ENCODE measurements at places on chromosomes 1 and 21.

DNA sequence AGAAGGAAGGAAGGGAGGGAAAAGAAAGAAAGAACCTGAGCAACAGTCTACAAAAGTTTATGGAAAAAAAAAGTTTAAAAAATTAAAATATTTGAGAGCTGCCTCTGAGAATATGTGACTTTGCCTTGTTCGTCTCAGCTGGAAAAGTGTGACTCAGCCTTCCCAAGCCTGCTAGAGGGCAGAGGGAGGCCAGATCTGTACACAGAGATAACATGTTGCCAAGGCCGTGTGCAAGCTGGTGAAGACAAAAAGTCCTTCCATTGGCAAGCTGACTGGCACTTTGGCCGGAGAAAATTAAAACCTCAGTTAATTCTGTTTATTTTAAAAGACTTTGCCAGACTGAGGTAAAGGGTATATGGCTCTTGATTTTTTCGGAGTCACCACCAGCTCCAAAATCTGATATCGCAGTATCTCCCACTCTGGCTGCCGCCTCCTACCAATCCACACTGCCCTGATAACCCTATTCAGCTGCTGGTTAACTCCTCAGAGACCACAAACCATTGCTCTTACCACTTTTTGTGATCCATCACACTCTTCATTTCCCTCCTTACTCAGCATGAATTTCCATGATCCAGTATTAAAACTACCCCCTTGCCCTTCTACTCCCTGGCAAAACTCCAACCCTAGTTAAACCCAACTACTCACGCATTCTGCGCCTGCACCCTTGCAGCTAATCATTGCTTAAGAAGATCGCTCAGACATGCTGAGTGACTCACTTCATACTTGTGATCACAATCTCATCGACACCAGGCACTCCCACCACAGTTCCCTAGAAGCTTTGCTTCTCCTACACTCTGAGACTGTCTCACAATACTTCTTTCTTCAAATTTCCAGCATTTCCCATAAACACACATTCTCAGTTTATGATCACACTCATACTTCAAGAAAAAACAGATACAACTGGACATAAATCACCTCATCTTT, 5.7 kb upstream of the PPP1R15B start:
- DNase-seq = peak; percentile 96

DNA sequence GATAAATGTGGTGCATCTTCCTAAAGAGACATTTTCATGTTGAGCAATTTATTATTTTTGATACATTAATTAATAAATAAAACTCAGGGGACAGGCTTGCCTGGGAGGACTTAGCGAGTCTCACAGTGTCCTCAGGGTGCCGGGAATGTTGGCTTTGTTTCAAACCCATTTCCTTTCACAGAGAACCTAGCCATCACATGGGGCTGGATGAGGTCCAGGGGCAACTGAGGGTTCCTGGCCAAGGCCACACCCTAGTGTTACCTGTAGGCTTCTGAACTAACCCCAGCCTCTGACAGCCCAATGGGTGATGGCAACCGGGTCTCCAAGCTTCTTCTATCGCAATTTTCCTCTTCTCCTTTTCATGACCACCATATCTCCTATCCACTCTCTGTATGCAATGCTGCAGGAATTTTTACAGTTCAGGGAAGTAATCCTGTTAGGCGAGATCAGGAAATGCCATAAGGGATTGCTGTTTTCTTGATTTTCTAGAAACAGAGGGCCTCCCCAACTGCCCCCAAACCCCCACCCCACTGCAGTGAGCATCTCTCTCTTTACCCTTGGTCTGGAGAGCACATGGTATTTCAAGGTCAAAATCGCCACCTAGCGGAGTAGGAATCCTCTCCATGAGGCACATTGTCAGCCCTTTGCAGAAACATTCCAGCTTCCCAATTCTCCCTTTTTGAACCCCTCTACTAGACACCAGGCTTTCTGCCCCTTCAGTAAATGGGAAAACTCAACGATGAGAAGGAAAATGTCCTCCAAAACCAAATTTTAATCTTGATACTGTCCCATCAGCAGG, 22.1 kb upstream of the SMYD3 start:
- no peak for DNase-seq

- DNase-seq = no peak
These were observed 90.8 kb upstream of the TNFSF4 start for GRCh38 chr1:173297798-173298391.

DNA sequence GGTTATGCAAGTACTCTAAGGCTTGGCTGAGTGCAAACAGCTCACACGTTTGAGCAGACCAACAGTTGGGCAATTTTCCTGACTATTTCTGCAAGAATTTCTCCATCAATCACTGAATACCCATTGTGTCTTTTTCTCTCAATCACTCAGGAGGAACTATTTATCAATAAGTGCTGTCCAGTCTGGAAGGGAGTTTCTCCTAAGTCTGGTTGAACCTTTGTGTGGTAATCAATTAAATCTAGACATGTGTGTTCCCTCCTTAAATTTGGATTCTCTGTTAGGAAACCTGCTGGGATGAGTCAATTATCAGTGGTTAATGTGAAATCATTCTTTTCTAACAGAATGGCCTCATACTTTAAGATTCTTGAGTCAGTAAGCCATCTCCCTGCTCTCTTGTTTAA, 6.8 kb upstream of the AADACL3 start:
- peak; percentile 53 for DNase-seq

DNA sequence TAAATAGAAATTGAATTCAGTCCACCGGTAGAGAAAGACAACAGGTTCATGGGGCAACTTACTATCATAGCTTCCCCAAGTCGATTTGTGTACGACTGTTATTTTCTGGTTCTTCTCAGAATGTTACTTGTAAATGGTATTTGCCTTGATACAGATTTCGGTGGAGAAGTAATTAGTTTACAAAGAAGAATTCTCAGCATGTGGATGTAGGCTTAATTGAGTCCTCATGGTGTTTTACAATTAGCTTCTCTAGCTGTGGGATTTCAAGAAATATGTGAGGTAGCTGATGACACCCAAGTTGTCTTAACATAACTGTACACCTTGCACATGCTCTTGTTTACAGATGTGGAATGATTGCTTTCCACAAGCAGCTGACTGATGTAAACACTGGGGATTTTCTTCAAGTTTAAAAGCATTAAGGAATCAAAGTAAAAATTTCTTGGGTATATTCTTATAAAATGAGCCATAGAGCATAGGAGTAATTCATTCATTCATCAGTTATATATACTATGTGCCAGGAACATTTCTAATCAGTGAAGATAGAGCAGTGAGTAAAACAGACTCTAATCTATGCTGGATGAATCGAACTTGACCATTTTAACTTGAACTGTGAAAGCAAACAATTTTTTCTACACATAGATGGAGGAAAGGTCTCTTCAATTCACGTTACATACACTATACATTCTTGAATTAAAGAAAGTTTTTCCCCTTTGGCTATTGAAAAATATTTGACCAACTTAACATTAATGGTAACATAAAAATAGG, 1.4 kb downstream of the MACO1 start:
- no peak for DNase-seq

- DNase-seq = no peak
These were observed 1.4 kb downstream of the DVL1 start for GRCh38 chr1:1347663-1348419.

DNA sequence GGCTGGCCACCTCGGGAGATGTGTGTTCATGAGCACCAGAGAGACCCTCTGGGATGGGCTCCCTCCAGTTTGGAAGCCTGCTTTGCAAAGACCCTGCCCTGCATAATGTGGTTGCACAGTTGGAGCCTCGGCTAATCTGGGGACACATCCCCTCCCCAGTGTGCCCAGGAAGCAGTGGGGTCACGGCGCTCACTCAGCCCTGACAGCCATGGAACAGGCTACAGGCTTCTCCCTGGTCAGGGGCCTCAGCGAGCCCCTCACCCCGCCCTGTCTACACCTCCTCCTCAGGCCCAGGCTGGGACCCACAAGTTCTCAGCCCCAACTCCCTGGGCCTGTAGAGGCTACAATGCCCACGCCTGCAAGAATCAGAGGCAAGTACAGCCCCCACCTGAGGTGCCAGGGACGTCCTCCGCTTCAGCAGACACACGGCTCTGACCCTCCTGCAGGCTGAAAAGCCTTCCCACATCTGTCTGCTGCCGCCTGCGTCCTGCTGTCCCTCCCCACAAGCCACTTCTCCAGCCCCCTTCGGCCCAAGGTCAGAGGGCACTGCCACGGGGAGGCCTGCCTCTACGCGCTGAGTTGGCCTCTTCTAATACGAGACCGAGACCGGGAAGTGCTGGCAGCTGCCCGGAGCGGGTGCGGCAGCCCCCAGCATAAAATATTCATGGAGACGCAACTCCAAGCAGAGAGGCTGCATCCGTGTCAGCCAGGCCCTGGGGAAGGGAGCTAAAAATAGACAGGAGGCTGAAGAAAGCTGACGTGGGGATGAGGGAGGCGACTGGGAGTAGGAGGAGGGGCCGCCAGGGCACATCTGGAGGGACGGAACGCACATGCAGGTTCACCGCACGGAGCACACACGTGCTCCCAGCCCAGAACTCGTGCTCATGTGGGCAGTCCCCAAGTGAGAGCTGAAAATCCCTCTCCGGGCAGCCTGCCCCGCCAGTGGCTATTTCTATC, 15.2 kb upstream of the GPR153 start:
- DNase-seq = peak; percentile 49

GRCh38 chr1:180586671-180587155, 27.9 kb downstream of the OVAAL start:
- no peak for DNase-seq

- DNase-seq = no peak
These were observed 12.4 kb downstream of the SLC2A1 start for GRCh38 chr1:42946120-42946898.

DNA sequence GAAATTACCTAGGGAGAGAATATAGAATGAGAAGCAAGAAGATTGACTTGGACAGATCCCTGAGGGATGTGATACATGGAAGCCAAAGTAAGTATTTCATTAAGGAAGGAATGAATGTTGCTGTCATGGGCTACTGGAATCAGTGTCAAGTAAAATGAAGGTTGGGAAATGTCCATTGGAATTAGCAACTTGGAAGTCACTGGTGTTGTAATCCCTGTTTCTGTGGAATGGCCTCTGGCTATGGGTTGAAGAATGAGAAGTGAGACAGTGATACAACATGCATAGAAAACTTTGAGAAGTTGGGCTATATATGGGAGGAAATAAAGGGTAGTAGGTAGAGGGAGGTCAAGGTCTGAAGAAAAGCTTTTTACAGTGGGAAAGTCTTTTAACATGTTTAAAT, 54.7 kb downstream of the CCDC18 start:
- no peak for DNase-seq

DNA sequence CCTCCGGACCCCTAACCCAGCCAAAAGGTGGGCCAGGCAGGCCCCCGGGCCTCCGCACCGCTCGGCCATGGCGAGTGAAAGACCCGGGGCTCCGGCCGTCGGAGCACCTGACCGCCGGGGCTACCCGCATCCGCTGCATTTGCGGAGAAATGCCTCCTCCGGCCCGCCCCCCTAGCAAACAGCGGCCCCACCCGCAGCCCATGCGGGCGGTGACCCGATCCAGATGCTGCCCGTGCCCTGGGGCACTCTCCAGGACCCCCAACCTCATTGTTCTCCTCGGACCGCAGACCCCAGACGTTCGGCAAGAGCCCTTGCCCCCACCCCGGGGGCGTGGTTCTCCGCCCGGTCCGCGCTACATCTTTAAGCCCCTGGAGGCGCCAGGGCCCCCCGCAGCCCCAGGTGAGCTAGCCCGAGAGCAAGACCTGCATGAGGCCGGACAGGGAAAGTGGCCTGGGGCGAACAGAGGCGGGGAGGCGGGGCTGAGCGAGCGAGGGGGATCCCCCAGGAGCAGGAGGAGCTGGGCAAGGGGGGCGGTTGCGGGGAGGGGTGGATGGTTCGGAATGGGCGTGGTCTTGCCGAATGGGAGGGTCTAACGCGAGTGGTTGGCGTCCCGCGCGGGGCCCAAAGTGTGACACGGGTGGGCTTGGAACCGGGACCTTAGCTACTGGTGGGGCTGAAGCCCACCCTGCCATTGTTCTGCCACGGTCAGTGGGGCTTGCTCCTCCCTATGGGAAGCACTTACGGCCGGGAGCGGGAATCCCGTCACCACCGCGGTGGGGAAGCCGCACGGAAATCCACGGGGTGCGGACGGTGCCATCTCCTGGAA, 6.3 kb upstream of the CRYBG2 start:
- no peak for DNase-seq

DNA sequence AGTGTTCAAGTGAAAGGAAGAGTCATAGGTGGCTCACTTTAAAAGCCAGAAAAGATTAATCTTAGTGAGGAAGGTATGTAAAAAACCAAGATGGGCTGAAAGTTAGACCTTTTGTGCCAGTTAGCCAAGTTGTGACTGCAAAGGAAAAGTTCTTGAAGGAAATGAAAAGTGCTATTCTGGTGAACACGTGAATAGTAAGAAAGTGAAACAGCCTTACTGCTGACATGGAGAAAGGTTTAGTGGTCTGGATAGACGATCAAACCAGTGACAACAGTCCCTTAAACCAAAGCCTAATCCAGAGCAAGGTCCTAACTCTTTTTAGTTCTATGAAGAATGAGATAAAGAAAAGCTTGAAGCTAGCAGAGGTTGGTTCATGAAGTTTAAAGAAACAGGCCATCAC, 106.4 kb downstream of the CTH start:
- DNase-seq = no peak

DNA sequence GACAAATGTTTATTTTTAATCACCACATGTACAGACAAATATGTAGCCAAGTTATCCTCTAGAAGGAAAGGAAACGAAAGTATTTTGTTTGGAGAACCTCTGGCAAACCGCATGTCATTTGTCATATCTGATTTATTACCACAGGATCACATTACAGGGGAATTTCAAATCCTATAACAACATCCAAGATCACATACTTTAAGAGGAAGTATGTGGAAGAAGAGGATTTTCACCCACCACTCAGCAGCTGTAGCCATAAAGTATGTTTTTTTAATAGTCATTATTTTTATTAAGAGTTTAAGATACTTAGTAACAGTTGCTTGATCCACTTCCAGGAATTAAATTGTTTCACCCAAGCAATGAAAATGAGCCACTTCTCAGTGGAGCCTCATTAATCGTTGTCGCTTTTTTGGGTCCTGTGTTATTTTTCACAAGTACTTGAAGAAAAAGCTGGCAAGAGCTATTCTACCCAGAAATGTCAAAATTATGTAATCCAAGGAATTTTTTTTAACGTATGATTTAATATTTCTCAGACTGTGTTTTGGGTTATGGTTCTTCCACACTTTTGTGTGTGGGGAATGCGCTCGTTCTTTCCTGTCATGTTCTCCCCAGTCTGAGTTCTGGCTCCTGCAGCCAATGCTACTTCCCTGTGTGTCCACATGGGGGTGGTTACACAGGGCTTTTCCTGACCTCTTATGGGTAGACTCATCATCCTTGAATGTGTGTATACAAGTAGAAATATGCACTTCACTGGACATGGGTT, 6.9 kb downstream of the SERTAD4 start:
- DNase-seq = no peak

GRCh38 chr1:227998374-227999055, 8.3 kb upstream of the WNT3A start:
- DNase-seq = no peak

DNA sequence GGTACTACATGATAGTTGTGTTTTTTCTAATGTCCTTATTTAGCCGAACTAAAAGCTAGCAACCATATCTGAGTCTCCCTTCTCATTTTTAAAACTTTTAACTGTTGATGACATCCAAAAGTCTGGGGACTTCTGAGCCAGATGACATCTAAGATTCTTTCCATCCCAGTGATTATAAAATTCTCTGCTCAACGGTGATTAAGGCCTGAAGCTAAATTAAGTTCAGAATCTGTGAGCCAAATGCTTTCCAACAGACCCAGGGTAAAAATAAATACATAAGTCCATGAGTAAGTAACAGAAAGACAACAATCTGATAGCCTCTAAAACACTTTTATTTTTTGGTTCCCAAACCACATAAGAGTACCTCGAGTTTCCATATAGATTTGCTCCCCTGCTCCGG, 13.1 kb upstream of the PTP4A2 start:
- DNase-seq = no peak
